Ovary (tissue), 10 donors: ENCODE measurements at places on chromosomes 1 and 21. TPM values are rescaled to one million over a fixed set of nuclear protein-coding genes. Genes with fewer than 3 reads are reported as not detected.

The PTPN7 gene
- total RNA-seq, result 4.8 TPM

The PTPN14 gene
- total RNA-seq, result 49.8 TPM

The BCAS2 gene
- 36.7 TPM for total RNA-seq

The DENND2D gene
- 6.4 TPM for total RNA-seq

The RIPPLY3 gene
- not detected for total RNA-seq

The PHC2 gene
- total RNA-seq, result 101 TPM

The UHMK1 gene
- total RNA-seq, result 24.7 TPM

The WNT4 gene
- 33.4 TPM for total RNA-seq

The ADCY10 gene
- total RNA-seq, result 0.23 TPM

The FALEC gene
- not detected for total RNA-seq

The SH2D1B gene
- not detected for total RNA-seq

The SPAG17 gene
- total RNA-seq, result 0.45 TPM

The RCAN1 gene
- total RNA-seq, result 9.9 TPM

The OPRD1 gene
- total RNA-seq, result not detected

The NTNG1 gene
- total RNA-seq, result 1.6 TPM

The F11R gene
- 27.3 TPM for total RNA-seq

The ILF2 gene
- total RNA-seq, result 108 TPM

The PM20D1 gene
- total RNA-seq, result not detected

The ZBTB8A gene
- total RNA-seq, result 12.1 TPM

The HNRNPCL1 gene
- not detected for total RNA-seq

The AUNIP gene
- total RNA-seq, result 0.75 TPM

The NDUFS5 gene
- 169 TPM for total RNA-seq
